ENCODE measurements at places on chromosomes 1 and 21.

DNA sequence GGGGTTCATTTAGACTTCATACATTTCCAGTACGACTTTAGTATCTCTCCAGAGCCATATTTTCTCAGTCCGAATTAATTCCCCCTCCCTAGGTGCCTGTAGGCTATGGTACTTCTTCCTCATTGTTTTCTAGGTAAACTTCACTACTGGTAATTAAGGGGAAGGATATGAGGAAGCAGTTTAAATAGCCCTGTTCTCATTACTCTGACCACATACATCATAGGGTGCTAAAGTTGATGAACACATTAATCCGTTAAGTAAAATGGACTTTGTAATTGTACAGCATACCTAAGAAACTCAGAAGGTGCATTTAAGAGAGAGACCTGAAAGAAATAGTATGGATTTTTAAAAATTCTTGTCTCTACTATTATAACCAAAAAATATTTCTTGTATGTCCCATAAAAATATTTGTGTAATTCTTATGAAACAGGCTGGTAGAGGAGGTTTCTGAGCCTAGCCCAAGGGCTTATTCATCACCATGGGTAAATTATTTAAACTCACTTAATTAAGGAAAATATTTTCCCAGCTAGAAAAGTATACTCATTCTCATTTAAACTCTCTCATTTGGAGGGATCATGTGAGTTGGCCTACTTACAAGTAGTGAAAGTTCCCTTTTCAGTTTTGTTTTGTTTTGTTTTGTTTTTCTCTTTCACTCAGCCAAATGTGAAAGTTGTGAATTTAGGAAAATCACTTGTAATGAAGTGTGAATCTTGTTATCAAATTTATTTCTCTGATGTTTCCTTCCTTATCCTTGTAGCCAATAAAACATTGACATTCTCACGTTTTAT lies 2.0 kb downstream of the PRMT6 start:
- no peak for DNase-seq

- no peak for DNase-seq
Measured at GRCh38 chr1:109713636-109714035, 1.6 kb downstream of the GSTM5 start.

DNA sequence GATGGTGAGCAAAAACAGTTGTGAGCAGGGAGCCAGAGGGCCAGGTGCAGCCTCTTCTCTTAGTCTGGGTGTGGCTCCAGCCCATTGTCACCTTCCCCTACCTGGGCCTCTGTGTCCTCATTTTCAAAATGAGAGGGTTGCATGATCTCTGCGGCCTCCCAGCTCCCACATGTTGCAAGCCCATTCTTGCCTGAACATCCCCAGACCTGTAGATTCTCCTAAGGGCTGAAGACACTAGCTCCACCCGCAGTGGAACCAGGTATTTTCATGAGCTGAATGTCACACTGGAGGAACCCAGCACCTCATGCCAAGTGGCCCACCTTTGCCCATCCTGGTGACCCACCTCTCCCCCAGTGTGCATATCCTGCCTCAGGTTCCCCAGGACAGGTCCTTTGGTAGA lies 12.3 kb downstream of the IKBKE start:
- DNase-seq, result no peak

DNA sequence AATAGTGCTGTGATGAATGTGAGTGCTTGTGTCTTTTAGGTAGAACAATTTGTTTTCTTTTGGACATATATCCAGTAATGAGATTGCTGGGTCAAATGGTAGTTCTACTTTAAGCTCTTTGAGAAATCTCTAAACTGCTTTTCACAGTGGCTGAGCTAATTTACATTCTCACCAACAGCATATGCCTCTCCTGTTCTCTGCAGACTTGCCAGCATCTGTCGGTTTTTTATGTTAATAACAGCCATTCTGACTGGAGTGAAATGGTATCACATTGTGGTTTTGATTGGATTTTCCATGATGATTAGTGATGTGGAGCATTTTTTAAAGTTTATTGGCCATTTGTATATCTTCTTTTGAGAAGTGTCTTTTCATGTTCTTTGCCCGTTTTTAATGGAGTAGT lies 647.3 kb upstream of the ADAMTS5 start:
- DNase-seq, result no peak

DNA sequence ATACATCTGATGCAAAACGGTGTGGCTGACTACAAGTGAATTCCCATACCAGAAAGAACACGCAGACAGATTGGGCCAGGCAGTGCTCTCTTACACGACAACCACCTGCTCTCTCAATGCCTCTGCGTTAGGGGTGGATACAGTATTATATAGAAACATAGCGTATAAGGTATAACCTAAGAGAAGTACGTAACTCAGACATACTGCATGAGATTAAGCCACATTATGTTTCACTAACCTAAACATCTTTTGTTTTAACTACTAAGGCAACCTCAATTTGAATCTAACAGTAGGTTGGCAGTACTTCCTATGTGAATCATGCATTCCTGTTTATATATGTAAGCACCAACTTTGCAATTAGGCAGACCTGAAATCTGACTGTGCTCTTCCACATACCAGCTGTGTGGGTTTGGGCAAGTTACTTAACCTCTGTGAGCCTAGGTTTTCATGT lies 58.1 kb upstream of the COA6 start:
- DNase-seq, result no peak

- no peak for DNase-seq
Measured at GRCh38 chr1:30955448-30956015, 47.0 kb upstream of the SDC3 start.

DNA sequence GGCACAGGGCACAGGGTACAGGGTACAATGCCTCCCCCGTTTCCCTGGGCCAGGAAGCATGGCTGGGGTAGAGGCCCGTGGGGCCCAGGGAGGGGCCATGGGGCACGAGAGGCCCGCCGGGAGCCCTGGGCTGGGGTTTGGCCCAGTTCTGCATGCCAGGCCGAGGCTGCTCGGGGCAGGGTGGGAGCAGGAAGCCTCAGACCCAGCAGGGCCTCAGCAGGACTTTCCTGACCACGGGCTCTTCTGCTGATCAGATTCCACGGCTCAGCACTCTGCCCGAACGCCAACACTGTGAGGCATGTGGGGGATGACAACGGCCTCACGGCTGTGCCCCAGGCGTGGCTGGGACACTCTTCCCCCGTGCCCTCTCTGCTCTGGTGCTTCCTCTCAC lies 104.3 kb downstream of the NPHP4 start:
- no peak for DNase-seq

All from islet precursor cell (in vitro differentiated cells).